ACHN (cell line): ENCODE measurements at places on chromosomes 2 and 18.

- no peak for DNase-seq
Measured at GRCh38 chr2:138974651-138975050, 194.5 kb upstream of the NXPH2 start.

- DNase-seq, result no peak
Measured at GRCh38 chr2:151067658-151068369, 193.8 kb downstream of the RBM43 start.

GRCh38 chr2:42931818-42932195 is 139.4 kb upstream of the HAAO start:
- DNase-seq, result no peak

DNA sequence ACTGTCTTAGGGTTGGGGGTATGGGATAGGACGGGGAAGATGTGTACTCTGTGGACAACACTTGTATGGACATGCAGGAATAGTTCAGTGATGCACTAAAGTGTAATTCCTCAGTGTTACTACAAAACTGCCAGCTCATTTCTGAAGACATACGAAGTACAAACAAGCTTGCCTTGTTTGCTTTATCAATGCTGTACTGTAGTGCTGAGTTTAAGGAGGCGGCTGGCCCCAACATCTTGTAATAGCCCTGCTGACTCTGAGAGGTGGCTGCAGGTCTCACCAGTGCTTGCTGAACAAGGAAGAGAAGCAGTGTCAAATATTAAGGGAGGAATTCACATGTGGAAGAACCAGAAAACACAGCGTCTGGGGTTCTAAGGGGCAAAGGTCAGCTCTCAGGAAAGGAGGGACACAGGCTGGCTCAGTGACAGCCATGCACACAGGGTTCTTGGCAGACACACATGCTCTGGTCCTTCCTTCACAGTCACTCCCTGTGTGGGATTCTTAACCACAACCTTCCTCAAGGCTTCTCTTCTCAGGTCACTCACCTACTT is 39.8 kb upstream of the EVA1A start:
- DNase-seq, result no peak

DNA sequence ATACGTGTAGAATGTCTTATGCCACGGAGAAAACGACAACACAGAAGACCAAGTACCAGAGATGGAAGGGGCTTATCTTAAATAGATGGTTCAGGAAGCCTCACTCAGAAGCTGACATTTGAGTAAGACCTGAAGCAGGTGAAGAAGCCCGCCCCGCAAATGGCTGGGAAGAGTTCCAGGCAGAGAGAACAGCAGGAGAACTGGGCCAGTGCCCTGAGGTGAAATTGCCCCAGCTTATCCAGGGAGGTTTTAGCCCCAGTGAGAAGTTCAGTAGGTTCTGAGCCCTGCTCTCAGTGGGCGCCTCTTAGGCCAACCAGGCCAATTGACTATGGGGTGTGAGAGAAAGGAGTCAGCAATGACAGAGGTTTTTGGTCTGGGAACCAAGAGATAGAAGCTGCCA is 166.1 kb upstream of the FOSL2 start:
- DNase-seq, result no peak

DNA sequence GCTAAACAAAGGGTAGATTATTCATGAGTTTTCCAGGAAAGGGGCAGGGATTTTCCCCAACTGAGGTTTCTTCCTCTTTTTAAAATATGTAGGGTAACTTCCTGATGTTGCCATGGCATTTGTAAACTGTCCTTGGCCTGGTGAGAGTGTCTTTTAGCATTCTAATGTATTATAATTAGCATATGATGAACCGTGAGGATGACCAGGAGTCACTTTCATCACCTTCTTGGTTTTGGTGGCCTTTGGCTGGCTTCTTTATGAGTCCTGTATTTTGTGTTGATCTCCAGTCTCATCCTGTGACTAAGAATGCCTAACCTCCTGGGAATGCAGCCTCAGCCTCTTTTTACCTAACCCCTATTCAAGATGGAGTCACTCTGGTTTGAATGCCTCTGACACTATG is 391.0 kb upstream of the LINC00305 start:
- DNase-seq, result no peak
